ENCODE measurements at places on chromosomes 3 and 15. TPM values are rescaled to one million over a fixed set of nuclear protein-coding genes. Genes with fewer than 3 reads are reported as not detected.

Gene EEF1AKMT4
- total RNA-seq, result 4.3 TPM

Gene SLC51A
- total RNA-seq, result not detected

Gene CIB2
- total RNA-seq, result 1.4 TPM

Gene VGLL3
- 2.9 TPM for total RNA-seq

Gene HOMER2
- total RNA-seq, result 9.4 TPM

Gene GUCA1C
- total RNA-seq, result not detected

Gene RAB43
- 15.2 TPM for total RNA-seq

Gene VPS8
- 37.6 TPM for total RNA-seq

Gene C3orf22
- total RNA-seq, result not detected
